GM13976 (cell line): ENCODE measurements at places on chromosomes 2 and 18.

- DNase-seq, result no peak
Measured at GRCh38 chr2:37230581-37230980, 815 bp downstream of the CEBPZ start.

- DNase-seq, result no peak
Measured at GRCh38 chr2:237432484-237433092, 18.6 kb upstream of the COL6A3 start.

- DNase-seq, result no peak
Measured at GRCh38 chr2:132581991-132582738, 87.8 kb downstream of the LYPD1 start.

GRCh38 chr2:111632661-111633060, 251.3 kb downstream of the ANAPC1 start:
- DNase-seq, result peak; percentile 50

DNA sequence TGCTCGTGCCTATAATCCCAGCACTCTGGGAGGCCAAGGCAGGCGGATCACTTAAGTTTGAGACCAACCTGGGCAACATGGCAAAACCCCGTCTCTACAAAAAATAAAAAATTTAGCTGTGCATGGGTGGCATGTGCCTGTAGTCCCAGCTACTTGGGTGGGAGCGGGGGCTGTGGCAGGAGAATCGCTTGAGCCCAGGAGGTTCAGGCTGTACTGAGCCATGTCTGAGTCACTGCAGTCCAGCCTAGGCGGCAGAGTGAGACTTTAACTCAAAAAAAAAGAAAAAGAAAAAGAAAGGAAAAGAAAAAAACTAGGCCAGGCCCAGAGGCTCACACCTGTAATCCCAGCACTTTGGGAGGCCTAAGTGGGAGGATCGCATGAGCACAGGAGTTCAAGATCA, 30.8 kb downstream of the TWSG1 start:
- DNase-seq, result no peak

DNA sequence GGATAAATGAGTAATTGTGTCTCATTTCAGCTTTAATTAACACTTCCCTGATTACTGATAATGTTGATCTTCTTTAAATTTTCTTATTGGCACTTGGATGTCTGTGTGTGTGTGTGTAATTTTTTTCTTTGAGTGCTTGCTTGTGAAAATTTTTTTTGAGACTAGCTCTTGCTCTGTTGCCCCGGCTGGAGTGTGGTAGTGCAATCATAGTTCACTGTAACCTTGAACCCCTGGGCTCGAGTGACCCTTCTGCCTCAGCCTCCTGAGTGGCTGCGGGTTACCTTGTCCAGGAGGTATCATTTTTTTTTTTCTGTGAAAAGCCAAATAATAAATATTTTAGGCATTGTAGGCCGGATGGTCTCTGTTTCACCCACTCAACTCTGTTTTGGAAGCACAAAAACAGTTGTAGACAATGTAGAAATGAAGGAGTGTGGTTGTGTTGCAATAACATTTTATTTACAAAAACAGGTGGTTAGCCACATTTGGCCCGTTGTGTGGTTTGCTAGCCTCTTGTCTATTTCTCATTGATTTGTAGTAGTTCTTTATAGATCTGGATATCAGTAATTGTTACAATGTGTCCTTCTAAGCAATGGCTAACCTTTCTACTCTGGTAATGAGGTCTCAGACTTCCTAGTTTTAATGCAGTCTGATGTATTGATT, 7.9 kb downstream of the IL1RL2 start:
- DNase-seq, result no peak

DNA sequence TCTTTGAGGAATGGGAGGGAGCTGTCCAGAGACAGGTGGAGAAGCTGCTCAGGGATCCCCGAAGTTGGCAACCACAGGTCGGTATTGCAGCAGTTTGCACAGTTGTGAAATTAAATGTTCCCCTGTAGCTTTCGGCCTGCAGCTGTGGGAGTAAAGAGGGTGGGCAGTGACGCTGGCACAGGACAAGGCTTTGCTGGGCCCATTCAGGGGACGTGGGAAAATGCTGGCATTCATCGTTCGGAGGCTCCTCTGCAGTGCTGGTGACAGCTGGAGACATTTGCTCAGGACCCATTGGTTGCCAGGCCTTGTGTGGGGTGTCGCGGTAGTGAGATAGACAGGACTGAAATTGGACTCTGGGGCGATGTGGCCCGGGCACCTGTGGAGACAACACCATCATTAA, 173.7 kb downstream of the MYCN start:
- no peak for DNase-seq

DNA sequence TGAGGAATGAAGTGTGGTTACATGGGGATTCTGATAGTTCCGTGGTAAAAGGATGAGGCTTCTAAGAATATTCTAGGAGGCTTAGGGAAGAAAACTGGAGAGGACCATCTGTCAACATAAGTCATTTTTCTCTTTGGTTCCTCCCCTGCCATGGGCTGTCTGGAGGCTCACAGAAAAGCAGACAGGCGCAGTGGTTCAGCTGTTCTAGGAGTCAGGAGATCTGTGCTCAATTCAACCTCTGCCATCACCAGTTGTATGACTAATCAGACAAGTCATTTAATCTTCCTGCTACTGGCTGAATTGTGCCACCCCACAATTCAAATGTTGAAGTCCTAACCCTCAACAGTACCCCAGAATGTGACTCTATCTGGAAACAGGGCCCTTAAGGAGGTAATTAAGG, 36.4 kb downstream of the ADAM17 start:
- DNase-seq, result no peak

- no peak for DNase-seq
Measured at GRCh38 chr2:177817300-177817699, 255.3 kb downstream of the PDE11A start.

GRCh38 chr2:189594305-189594704, 13.7 kb upstream of the SLC40A1 start:
- DNase-seq, result no peak

DNA sequence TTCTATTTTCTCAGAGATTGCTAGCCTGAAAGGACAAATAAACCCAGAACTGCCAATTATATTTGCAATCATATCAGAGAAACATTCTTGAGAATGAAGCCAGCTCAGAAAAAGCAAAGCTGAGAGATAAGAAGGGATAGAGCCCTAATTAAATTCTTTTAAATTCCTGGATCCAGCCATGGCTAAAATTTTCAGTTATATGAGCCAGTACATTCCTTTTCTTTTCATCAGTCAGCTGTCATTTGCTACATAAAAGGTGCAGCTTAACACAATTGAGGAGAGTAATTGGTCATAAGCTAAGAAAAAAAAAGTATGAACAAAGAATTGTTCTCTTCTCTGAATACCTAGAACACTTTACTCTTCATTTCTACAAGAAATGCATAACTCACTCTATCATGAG, 303.5 kb upstream of the FIGN start:
- no peak for DNase-seq

DNA sequence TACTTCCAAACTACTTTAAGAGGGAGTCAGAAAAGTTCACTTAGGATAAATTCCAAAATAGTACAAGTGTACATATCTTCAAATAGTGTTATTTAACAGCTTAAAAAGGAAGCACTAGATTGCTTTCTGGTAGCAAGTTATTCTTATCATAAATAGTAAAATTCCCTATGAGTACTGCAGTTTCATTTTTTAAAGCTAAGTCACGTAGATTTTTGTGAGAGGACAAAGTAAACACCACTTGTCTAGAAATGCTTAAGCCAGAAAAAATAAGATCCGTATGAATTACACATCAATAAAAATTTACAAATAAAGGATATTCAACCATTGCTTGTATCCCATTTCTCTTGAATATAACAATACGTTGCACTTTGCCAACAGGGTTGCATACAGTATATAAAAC, 19.2 kb downstream of the HNRNPLL start:
- no peak for DNase-seq

GRCh38 chr2:226631671-226632070, 167.9 kb downstream of the IRS1 start:
- DNase-seq, result no peak

DNA sequence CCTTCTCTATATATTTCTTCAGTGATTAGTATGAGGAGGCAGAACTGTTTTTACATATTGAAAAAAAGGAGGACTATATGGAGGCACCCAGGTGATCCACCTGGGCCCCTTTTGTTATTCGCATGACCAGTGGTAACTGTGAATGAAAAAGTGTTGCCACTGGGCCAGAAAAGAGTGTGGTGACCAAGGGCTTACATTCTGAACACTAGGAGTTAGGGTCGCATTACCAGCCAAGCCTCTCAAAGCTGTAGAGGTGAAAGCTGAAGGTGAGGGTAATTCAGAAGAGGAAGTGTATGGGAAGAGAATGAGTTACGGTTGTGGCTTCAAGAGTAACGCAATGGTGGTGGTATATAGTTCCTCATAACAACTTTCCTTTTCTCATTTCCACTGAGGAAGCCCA, 487.6 kb downstream of the TMEM182 start:
- DNase-seq, result no peak

DNA sequence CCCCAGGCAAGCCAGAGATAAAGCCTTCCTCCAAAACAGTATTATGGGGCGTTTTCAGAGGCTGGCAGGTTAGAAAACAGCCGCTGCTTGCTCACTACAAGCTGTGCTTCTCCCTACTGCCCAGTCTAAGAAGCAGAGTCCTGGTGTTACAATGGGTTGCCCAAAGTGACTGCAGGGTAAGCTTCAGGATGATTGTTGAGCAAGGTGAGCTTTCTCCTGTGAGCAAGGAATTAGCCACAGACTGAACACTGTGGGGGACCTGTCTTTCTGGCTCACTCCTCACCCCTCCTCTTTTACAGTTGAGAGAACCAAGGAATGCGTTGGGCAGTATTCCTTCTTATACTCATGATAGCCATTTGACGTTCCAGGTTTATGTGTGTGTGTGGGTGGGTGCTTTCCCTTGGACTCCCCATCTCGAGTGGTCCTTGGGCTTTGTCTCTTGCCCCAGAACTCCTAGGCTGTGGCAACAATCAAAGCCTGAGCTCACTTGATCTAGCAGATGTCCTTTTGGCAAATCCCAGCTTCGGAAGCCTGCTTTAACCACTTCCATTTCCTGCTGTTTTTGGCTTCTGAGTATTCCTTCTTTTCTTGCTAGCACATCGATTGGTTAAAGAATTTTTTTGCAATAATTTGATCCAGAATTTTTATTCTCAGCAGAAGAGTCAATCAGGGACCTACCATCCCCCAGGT, 47.5 kb downstream of the KDM3A start:
- DNase-seq, result no peak
